Muscle of leg (tissue), 16 donors: ENCODE measurements at places on chromosomes 2 and 18. TPM values are rescaled to one million over a fixed set of nuclear protein-coding genes. Genes with fewer than 3 reads are reported as not detected.

DNA sequence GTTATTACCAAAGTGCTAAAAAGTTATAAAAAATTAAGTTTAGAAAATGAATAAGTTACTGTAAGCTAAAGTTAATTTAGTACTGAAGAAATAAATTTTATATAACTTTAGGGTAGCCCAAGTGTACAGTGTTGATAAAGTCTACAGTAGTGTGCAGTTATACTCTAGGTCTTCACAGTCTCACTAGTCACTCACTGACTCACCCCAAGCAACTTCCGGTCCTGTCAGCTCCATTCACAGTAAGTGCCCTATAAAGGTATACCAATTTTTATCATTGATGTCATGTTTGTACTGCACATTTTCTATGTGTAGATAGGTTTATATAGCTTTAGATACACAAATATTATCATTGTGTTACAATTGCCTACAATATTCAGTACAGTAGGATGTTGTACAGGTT, 518.3 kb upstream of the PIK3C3 start:
- no peaks in the 10 kb centered on the region for H3K4me1 ChIP-seq
- no peaks in the 10 kb centered on the region for H3K36me3 ChIP-seq
- no peak overlapping the region for H3K27ac ChIP-seq
- H3K27me3 ChIP-seq: no peaks in the 10 kb centered on the region
- no peak for DNase-seq
- H3K4me3 ChIP-seq: no peak overlapping the region

DNA sequence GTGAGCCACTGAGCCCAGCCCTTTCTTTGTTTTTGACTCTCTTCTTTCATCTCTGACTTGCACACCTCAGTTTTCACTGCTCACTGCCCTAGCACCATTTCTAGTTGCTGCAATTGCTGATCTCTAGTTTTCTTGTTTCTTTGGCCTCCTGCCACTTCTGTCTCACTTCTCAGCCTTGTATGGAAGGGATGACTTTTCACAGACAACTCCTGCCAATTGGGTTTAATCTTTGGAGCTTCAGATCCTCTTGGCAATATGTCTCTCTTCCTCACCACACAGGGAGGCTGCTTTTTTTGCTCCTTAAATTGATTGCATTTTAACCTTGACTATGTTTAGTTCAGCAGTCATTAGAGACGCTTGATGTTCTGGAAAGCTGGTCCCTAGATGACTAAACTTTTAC, 323.1 kb downstream of the CTNNA2 start:
- no peaks in the 10 kb centered on the region for H3K27me3 ChIP-seq
- no peaks in the 10 kb centered on the region for H3K4me1 ChIP-seq
- H3K4me3 ChIP-seq: no peak overlapping the region
- DNase-seq: peak; percentile 77
- no peaks in the 10 kb centered on the region for H3K36me3 ChIP-seq
- H3K27ac ChIP-seq: no peak overlapping the region

DNA sequence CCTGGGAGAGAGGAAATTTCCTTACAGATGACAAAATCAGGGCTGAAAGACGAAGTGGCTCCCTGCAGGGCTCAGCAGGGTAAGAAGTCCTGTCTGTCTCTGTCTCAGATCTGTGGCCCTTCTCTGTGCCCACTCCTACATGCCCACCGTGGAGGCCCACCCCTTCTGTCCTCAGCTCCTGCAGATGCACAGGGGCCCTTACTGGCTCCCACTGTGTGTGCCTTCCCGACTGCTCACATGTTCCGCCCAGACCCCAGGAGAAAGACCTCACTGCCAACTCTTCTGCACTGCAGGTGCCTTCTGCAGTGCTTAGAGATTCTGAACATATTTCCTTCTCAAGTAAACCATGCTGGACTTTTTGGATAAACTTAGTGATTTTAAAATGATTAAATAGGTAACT, 1.9 kb upstream of the KCNS3 start:
- peaks cover 19% of the 10 kb centered on the region for H3K4me1 ChIP-seq
- H3K36me3 ChIP-seq: no peaks in the 10 kb centered on the region
- H3K4me3 ChIP-seq: no peak overlapping the region
- peaks cover 45% of the 10 kb centered on the region for H3K27me3 ChIP-seq
- no peak overlapping the region for H3K27ac ChIP-seq
- DNase-seq: no peak

- no peaks in the 10 kb centered on the region for H3K36me3 ChIP-seq
- DNase-seq: no peak
- no peak overlapping the region for H3K27ac ChIP-seq
- H3K27me3 ChIP-seq: no peaks in the 10 kb centered on the region
- no peaks in the 10 kb centered on the region for H3K4me1 ChIP-seq
Measured at GRCh38 chr2:55949613-55950012, 26.0 kb upstream of the EFEMP1 start.

- peaks cover 12% of the 10 kb centered on the region for H3K27me3 ChIP-seq
- H3K27ac ChIP-seq: peak overlapping the region; percentile 78
- peaks cover 12% of the 10 kb centered on the region for H3K4me1 ChIP-seq
- no peaks in the 10 kb centered on the region for H3K36me3 ChIP-seq
- DNase-seq: no peak
- no peak overlapping the region for H3K4me3 ChIP-seq
Measured at GRCh38 chr2:240637901-240638345, 12.6 kb downstream of the GPR35 start.

DNA sequence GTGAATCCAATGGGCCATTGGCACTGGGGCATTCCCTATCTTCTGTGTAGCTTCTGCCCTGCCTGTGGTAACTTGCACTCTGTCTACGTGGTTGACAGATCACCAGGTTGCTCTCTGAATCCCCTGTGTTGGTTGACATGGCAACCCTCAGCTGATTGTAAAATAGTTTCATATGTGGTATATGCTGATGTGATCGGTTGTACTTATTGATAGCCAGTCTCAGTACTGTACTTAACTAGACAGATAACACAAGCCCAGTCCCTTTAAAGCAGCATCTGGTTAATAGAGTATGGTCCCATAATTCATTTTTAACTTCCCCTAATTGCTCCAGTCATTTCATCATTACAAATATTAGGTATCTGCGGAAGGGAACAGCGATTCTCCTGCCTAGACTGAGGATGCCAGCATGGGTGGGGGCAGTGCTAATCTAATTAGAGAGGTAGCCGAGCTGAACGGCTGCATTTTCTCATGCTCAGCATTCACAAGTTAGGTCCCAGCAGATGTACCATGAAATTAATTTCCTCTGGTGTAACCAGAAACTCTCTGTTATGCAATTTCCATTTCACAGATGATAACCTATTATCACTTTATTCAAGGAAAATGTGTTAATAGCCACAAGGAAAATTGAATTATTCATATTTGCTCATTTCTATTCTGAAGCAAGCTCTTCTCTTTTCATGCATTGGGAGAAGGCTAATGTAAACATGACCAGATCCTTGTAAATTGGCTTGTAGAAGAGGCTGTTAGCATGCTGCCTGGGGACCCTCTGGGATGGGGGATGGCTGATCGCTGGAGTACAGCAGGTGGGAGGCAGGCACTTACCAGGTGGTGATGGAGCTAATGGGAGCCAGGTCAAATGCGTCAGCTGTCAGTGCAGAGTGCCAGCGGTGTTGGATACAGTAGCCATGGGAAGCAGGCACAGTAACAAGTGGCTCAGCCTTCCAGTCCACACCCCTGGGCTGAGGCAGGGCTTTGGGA, 608.3 kb downstream of the GALR1 start:
- DNase-seq: peak; percentile 77
- H3K27me3 ChIP-seq: peaks cover 23% of the 10 kb centered on the region
- no peaks in the 10 kb centered on the region for H3K36me3 ChIP-seq
- no peak overlapping the region for H3K4me3 ChIP-seq

DNA sequence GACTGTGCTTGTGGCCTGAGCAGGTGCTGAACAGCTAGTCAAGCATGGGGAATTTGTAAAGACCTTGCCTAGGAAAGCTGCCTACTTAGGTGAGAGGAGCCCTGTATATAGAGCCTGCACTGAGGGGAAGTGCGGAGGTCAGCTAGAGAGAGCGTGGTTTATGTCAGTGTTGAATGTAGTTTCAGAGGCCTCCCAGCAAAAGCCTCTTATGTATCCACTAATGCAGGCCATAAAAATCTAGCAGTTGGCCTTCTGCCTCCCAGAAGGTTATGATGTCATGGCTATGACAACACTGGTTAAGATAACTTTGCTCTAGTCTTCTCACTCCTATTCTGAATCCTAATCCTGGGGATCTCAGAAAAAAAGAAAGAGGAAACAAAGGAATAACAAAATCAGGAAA, 88.9 kb downstream of the ASXL3 start:
- no peak overlapping the region for H3K4me3 ChIP-seq
- no peak overlapping the region for H3K27ac ChIP-seq
- no peaks in the 10 kb centered on the region for H3K27me3 ChIP-seq

The DYNAP gene
- not detected for polyA plus RNA-seq

GRCh38 chr2:171855401-171855800, 38.6 kb downstream of the SLC25A12 start:
- H3K27me3 ChIP-seq: no peaks in the 10 kb centered on the region
- H3K36me3 ChIP-seq: peaks cover 4% of the 10 kb centered on the region
- H3K4me3 ChIP-seq: no peak overlapping the region
- peaks cover 3% of the 10 kb centered on the region for H3K4me1 ChIP-seq
- DNase-seq: no peak

The WNT6 gene
- not detected for polyA plus RNA-seq

DNA sequence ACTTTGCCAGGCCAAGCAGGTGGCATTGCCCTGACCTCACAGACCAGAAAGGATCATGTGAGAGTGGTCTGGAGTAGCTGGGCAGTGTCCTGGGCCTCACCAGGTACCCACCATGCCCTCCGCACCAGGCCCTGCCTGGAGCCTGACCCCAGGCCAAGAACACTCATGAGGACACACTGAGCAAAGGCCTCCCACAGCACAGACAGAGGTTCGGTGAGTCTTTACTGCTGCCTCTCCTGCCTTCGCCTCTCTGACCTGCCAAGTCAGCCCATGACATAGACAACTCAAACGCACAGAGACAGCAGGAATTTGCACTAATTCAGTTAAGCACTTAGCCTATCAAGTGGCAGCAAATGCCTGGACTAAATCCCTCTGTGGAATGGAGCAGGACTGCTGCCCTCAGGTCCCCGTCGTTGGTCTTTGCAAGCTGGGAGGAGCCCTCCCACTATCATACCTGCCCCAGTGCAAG, 62.5 kb downstream of the RHOB start:
- H3K36me3 ChIP-seq: no peaks in the 10 kb centered on the region
- H3K4me3 ChIP-seq: no peak overlapping the region
- H3K27me3 ChIP-seq: no peaks in the 10 kb centered on the region
- H3K4me1 ChIP-seq: peaks cover 3% of the 10 kb centered on the region

GRCh38 chr18:11407940-11408339, 201.5 kb upstream of the SLC35G4 start:
- H3K4me3 ChIP-seq: no peak overlapping the region
- H3K4me1 ChIP-seq: no peaks in the 10 kb centered on the region
- H3K27me3 ChIP-seq: no peaks in the 10 kb centered on the region
- peak; percentile 85 for DNase-seq

The PAIP2B gene
- polyA plus RNA-seq: 3.7 TPM

- no peak overlapping the region for H3K4me3 ChIP-seq
- no peak overlapping the region for H3K27ac ChIP-seq
Measured at GRCh38 chr2:233814056-233814835, 36.1 kb downstream of the MROH2A start.

The DRC1 gene
- polyA plus RNA-seq: 0.58 TPM

DNA sequence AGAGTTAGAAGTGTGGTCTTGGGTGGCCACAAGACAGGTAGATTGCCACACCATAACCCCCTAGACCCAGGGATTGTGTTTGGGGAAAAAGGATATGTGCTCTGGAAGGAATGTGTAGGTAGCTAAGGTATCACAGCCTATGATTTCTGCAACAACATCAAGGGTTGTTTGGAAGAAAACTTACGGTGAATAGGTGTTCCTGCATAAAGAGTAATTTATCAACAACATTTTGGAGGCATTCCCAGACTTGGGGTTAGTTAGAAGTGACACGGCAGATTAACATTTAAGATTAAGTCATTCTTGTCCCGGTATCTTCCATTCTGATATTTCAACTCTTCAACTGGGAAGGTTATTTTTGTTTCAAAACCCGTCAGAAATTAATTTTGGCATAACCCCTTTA, 65.5 kb downstream of the SPP2 start:
- no peaks in the 10 kb centered on the region for H3K36me3 ChIP-seq
- H3K27ac ChIP-seq: no peak overlapping the region
- H3K4me1 ChIP-seq: no peaks in the 10 kb centered on the region
- no peaks in the 10 kb centered on the region for H3K27me3 ChIP-seq

DNA sequence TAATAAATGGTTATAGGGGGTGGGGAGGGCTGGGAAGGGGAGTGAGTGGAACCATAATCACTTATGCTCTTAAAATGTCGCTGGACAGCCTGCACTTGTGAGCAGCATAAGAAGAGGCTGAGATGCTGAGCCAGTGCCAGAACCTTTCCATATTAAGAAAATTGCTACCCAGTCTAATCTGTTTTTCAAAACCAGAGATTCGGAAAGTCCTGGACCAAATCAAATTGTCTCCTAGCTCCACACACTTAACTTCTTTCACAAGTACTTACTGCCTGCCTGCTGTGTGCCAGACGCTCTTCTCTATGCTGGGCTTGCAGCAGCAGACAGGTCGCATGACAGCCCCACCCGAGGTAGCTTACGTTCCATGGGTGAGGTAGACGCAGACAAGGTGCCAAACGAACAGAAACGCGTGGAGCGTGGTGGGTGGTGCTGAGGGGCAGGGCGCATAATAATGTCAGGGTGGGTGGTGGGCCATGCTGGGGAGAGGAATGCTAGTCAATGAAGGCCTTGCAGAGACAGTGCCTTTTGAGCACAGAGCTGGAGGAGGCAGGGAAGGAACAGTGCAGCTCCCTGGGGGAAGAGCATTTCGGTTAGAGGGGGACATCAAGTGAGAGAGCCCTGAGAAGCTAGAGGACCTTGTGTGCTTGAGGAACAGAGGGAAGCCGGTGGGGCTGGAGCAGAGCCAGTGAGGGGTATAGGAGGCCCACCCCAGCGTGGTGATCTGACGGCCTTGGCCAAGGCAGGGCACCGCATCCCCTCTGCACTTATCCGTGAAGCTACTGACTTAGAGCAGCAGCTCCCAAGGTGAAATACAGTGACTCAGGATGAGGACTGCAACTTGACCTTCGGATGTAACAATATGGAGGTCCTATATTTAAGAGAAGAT, 123.5 kb upstream of the DAPL1 start:
- no peak overlapping the region for H3K27ac ChIP-seq
- peaks cover 34% of the 10 kb centered on the region for H3K36me3 ChIP-seq
- H3K4me3 ChIP-seq: no peak overlapping the region
- peaks cover 12% of the 10 kb centered on the region for H3K4me1 ChIP-seq

DNA sequence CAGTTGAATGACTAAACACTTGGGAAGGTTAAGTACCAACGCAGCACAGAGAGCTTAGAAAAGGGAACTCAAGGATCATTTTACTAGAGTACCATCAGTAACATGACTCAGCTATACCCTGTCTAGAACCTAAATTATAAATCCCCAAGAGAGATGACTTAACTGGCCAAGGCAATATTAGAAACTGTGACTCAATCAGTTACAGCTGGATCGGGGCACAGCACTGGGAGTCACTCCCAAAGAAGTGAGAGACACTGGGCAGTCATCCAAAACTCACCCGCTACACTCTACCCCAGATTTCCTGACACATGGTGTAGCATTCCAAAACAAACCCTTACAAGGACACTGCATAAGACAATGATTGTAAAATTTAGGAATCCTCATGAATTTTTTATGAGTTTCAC, 17.7 kb downstream of the IWS1 start:
- no peaks in the 10 kb centered on the region for H3K27me3 ChIP-seq
- no peak overlapping the region for H3K4me3 ChIP-seq
- H3K27ac ChIP-seq: no peak overlapping the region
- peaks cover 11% of the 10 kb centered on the region for H3K36me3 ChIP-seq
- H3K4me1 ChIP-seq: peaks cover 6% of the 10 kb centered on the region
